ENCODE measurements at places on chromosomes 3 and 15. TPM values are rescaled to one million over a fixed set of nuclear protein-coding genes. Genes with fewer than 3 reads are reported as not detected.

DNA sequence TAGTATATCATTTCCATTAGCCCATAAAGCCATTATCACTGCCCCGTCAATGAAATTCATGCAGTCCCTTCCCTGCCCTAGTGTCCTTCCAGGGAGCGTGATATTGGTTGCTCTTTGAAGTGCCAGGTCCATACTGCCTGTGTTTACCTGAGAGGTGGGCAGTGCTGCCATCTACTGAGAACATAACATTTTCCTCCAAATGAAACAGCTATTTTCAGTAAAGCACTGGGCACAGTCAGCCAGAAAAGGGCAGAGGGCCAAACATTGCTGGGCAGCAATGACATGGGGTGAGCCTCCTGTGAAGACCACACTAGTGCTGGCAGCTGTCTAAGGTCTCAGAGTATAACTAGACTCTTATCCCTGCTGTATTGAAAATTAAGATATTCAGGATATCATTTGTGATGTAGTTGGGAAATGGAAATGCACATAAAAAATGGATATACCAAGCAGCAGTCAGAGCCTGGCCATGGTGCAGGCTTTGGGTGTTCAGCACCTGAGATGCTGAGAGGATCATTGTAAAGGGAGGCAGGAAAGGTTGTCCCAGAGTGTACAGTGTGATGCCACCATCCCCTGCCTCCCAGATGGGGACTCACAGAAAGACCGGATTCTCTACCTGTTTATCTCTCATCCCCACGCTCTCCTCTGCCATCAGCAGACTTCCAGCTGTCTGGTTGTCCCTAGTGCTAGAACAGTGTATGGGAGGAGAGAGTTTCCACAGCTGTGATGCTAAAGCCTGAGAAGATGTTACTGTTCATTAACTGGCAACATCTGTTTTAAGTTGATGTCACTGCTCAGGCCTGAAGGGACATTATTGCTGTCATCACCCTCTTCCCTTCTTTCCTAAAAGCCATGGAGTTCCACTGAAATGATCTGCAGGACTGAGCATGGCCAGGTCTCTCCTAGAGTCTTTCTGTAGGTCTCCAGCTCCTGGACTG, 108.8 kb downstream of the ARNT2 start:
- DNase-seq: no peak

DNA sequence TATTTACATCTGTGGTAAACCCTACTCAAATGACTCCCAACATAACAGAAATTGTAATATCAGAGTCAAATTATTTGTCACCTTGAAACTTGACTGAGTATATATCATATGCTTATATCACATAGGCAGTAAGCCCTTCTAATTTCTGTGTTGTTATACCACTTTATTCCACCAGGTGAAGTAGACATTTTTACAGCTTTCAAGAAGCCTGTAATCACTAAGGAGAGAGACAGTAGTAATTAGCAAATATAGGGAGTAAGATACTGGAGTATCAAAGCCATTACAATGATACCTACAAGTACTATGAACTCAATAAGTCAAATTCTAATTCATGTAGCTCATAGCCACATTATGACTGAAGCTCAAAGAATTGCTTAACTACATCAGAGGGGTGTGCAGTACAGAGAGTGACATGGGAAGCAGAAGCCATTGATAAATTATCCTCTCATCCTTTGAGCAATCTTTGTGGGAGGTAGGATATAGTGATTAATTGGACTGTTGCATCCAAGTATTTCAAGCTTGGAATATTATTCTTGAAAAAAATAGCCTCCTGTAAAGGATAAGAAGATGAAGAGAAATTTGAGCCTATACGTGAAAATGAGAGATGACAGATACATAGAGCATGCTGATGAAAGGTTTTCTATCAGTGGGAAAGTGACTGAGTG, 1005.9 kb downstream of the ZPLD1 start:
- DNase-seq: no peak

DNA sequence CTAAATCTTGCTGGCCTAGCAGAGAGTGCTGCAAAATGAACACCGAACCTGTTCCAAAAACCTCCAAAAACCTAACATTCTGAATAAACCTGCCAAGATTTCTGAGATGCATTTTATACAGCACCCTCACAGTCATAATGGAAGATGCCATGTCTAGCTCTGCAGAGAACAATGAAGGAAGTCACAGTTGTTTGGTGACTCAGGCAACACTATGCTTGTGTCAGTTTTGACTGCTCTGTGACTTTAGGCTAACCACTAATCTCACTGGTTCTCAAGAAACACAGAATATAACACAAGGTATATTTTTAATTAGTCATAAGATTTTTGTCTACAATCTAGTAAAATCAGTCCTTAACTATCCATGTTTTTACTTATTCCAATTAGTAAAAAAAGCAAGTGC, 606.6 kb downstream of the TBL1XR1 start:
- no peak for DNase-seq

- no peak for DNase-seq
Measured at GRCh38 chr3:82157952-82158351, 396.5 kb upstream of the GBE1 start.

GRCh38 chr15:40398413-40398873, 7.2 kb upstream of the IVD start:
- DNase-seq: no peak

GRCh38 chr15:60419753-60420152, 22.0 kb upstream of the ANXA2 start:
- no peak for DNase-seq

GRCh38 chr3:29754346-29754745, 473.5 kb downstream of the RBMS3 start:
- no peak for DNase-seq

DNA sequence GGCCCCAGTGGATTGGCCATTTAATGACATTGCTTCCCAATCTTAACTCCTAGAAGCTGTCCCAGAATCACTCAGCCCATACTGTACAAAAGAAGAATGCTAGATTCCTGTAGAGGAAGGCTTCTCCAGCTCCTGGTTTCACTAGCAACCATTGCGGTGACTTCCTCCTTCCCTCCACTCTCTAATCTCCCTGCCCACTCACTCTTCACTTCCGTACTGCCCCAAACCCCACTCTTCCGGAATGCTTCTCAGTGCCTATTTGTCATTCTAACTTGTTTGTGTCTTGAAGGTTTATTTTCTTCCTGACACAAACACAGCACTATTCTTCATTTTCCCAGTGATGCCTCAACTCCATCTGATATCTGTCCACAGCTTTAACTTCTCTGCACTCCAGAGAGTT, 97.1 kb upstream of the SPATA16 start:
- DNase-seq: no peak

DNA sequence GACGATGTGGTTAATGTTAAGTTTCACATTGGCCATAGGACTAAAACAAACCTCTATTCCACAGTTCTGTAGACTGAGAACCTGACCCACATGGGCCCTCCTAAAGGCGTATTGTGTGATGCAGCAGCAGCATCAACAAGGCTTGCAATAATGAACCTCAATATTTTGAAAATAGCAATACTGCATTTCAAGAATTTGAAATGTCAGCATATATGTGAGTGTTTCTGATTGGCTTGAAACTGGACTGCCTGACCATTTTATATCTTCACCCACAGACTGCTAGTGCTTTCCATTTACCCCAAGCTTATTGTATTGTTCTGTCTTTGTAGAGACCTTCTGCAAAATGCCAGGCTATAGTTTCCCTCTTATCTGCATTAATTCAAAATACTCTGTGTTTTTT, 1122.3 kb downstream of the IGSF11 start:
- no peak for DNase-seq

DNA sequence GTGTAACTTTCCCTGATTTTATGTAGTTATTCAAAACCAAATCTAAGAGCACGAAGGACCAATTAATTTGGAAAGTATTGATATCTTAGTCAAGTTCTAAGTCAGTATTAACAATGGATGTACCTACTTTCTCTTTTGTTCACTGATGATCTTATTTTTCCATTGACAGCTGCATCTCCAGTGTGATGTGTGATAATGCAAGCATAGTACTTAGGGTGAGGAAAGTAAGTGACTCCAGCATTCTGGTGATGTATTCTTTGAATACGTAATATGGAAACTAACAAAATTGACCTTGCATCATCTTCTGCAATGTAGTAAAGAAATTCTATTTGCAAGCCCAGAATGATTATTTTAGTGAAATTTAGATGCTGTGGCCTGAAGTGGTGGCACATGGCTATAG, 22.4 kb downstream of the FBXW12 start:
- no peak for DNase-seq

GRCh38 chr3:113054552-113054951, 63.8 kb downstream of the GTPBP8 start:
- DNase-seq: no peak

- no peak for DNase-seq
Measured at GRCh38 chr3:126900859-126901540, 81.9 kb upstream of the PLXNA1 start.

- no peak for DNase-seq
Measured at GRCh38 chr3:120280566-120280965, 4.5 kb downstream of the GPR156 start.

CCR9 gene
- total RNA-seq: not detected

MKRN3 gene
- not detected for total RNA-seq

ACOX2 gene
- 0.51 TPM for total RNA-seq

ZCWPW2 gene
- 1.2 TPM for total RNA-seq

CEP19 gene
- total RNA-seq: 4.1 TPM

NTRK3 gene
- not detected for total RNA-seq
